H4 (cell line): ENCODE measurements at places on chromosomes 1 and 21.

DNA sequence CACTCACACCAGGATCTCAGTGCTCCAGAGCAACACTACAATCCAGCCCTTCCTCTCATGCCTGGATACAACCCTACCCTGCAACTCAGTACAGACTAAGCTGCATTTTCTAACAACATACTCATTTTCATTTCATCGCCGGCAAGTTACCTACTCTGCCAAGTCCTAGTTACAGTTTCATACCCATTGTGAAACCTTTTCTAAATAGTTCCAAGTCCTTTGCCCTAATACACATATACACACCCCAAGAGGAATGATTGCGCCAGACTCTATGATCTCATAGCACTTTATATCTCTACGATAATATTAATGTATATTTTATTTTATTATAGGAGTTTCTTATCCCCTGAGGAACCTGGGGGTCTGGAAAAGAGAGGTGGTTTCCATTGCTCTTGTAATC lies 122.4 kb downstream of the LMX1A start:
- no peak for DNase-seq

DNA sequence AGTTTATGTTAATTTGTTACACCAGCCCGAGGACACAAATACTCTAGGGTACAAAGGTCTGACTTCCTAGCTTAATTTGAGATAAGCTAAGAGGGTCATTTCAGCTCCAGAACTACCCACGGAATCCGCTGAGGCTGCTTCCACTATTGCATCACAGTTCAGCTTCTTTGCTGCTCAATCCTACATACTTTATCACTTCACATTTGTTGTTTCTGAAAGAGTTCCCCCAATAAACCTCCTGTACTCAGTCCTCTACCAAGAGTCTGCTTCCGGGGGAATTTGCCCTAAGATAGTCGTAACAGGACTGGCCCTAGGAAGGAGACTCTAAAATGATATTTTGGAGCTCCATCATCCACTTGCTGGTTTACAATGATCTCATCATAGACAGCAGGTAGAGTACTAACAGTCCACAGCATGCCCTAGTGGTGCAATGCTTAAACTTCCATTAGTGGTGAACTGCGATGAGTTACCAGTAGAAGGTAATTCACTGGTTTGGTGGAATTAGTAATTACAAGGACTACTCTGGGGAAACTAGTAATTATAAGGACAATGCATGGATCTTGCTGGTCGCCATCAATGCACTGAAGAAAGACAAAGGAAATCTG lies 229.3 kb downstream of the USH2A start:
- DNase-seq, result peak; percentile 11

DNA sequence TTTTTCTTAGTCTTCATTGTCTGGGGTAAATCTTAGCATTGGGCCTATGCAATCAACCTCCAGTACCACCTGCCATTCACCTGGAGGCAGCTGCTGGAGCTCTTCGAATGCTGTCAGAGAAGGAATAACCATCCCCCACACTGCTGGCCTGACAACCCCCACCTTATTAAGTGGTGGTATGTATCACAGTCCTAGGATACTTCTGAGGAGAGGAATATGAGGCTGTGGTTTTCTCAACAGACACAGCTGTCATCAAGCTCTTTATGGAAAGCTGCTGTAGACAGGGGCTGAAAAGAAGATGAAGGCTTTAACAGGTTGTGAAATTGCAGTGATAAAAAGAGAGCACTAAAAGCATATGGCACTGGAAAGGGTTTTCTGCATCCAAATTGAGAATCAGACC lies 61.7 kb downstream of the TSEN15 start:
- DNase-seq, result no peak

- no peak for DNase-seq
Measured at GRCh38 chr1:228416217-228416933, at the start of gene TRIM17. Gene TRIM17, minus strand, starts transcription at chr1:228416861. Its CDS starts 1,789 bp downstream, at chr1:228415072.

DNA sequence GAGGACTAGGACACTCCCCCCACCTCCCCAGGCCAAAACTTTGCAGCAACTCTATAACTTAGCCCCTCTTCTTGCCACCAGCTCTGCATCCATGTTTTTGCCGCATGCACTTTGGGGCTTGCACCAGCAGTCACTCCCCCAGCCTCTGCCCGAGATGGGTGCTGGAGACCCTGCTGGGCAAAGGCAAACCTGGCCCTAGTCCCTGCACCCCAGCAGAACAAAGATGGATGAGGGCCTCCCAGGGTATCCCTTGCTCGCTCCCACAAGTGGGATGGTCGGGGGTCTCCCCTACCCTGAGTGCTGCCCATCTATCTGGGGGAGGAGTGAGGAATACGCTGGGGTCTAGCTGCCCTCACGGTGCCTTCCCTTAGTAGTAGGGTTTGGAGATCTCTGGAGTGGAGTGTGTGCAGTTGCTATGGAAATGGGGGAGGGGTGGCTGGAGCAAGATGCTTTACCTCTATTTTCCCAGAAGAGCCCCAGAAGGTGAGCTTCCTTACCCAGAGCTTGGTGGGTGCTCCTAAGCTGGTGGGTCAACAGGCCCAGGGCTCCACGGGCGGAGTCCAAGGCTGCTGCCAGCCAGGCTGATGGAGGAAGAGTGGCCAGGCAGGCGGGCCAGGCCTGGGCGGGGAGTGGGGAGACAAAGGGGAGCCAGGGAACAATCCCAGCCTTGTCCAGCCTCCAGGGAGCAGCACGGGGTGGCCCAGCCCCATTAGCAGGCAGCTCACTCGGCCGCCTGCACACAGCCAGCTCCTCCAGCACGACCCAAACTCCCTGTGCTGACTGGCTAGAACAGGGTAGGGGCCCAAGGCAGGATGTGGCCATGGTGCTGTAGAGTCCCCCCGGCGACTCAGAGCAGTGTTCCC lies at the start of gene PAQR6:
Gene PAQR6, minus strand, starts transcription at position 597 of the 863 bp plus-strand sequence. CDS start 1,325 bp downstream, outside the sequence.
- no peak for DNase-seq
